ENCODE measurements at places on chromosomes 2 and 18. TPM values are rescaled to one million over a fixed set of nuclear protein-coding genes. Genes with fewer than 3 reads are reported as not detected.
A peak's percentile ranks its signal among the peaks of the same experiment; 100 is the strongest.

ASB1 gene
- total RNA-seq = 33.9 TPM

CENPA gene
- total RNA-seq = 23.6 TPM

ZNF804A gene
- not detected for total RNA-seq

ZSWIM2 gene
- total RNA-seq = not detected

KIF3C gene
- 6.7 TPM for total RNA-seq

METAP1D gene
- 5.0 TPM for total RNA-seq

DUSP2 gene
- 436 TPM for total RNA-seq

FBLN7 gene
- total RNA-seq = 26.8 TPM

- DNase-seq = no peak
- H3K4me3 ChIP-seq = no peak overlapping the region
- peaks cover 10% of the 10 kb centered on the region for H3K27me3 ChIP-seq
- no peak overlapping the region for H3K27ac ChIP-seq
- no peaks in the 10 kb centered on the region for H3K4me1 ChIP-seq
- no peaks in the 10 kb centered on the region for H3K36me3 ChIP-seq
Observed at GRCh38 chr2:173631127-173631460, 276.4 kb downstream of the CDCA7 start.

DNA sequence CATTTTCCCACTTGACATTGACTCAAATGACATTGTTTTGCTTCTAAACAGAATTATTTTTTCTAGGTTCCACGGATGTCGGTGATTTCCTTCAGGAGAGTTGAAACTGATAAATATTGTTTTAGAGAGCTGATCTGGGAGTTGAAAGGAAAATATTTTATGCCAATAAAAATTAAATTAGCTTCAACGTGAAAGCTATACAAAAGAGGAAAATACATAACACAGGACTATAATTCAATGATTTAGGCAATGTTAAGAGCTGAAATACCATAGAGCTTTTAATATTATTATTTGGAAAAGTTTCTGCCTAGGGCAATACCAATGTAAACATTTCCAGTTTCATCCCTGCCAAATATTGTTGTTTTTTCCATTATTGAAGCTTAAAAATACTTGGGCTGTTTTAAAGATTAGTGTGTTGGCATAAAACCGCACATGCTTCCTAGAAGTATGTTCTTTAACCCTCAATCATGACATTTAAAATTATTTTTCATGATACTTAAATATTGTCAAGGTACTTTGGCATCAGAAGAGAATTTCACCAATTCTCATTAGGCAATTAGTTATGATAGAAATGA, 18.6 kb upstream of the PDE1A start:
- no peak overlapping the region for H3K4me3 ChIP-seq
- no peak overlapping the region for H3K27ac ChIP-seq
- no peaks in the 10 kb centered on the region for H3K27me3 ChIP-seq
- H3K36me3 ChIP-seq = no peaks in the 10 kb centered on the region

DNA sequence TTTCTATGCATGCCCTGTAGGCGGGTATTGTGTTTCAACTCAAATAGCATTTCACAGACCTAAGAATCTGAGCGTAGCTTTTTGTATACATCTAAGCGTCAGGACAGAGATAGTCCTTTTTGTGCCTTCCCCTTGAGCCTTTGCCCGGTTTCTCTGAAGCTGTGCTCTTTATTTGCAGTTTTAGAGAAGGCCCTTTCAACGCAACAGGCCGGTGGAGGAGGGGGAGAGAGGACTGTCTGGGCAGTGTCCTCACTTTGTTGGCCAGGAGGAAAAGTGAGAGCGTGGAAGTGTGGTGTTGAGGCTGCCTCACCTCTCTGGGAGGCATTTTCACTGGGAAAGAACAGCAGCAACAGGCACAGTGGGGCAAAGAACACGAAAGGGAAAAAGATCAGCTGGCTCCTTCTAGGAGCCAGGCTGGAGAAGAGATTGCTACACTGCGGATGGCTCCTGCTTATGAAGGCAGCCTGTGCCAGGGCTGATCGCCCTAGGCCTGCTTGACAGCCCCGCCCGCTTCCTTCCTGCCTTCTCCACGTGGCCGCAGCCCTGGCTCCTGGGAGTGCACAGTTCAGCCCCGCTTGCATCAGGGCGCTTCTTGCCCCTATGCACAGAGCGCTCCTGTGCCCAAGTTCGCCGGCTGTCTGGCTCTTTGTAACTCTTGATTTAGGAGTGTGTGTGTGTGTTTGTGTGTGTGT, 195.6 kb upstream of the POU3F3 start:
- peak; percentile 58 for DNase-seq
- peaks cover 32% of the 10 kb centered on the region for H3K27me3 ChIP-seq
- no peak overlapping the region for H3K27ac ChIP-seq
- peaks cover 6% of the 10 kb centered on the region for H3K4me1 ChIP-seq

GRCh38 chr18:79898952-79899608, 52.4 kb downstream of the SLC66A2 start:
- no peaks in the 10 kb centered on the region for H3K4me1 ChIP-seq
- peaks cover 28% of the 10 kb centered on the region for H3K36me3 ChIP-seq
- no peak for DNase-seq
- no peaks in the 10 kb centered on the region for H3K27me3 ChIP-seq
- no peak overlapping the region for H3K27ac ChIP-seq

GRCh38 chr2:190216829-190217228, 102.8 kb downstream of the HIBCH start:
- no peak for DNase-seq
- H3K36me3 ChIP-seq = peaks cover 2% of the 10 kb centered on the region
- peaks cover 6% of the 10 kb centered on the region for H3K4me1 ChIP-seq
- H3K4me3 ChIP-seq = no peak overlapping the region
- H3K27ac ChIP-seq = no peak overlapping the region

DNA sequence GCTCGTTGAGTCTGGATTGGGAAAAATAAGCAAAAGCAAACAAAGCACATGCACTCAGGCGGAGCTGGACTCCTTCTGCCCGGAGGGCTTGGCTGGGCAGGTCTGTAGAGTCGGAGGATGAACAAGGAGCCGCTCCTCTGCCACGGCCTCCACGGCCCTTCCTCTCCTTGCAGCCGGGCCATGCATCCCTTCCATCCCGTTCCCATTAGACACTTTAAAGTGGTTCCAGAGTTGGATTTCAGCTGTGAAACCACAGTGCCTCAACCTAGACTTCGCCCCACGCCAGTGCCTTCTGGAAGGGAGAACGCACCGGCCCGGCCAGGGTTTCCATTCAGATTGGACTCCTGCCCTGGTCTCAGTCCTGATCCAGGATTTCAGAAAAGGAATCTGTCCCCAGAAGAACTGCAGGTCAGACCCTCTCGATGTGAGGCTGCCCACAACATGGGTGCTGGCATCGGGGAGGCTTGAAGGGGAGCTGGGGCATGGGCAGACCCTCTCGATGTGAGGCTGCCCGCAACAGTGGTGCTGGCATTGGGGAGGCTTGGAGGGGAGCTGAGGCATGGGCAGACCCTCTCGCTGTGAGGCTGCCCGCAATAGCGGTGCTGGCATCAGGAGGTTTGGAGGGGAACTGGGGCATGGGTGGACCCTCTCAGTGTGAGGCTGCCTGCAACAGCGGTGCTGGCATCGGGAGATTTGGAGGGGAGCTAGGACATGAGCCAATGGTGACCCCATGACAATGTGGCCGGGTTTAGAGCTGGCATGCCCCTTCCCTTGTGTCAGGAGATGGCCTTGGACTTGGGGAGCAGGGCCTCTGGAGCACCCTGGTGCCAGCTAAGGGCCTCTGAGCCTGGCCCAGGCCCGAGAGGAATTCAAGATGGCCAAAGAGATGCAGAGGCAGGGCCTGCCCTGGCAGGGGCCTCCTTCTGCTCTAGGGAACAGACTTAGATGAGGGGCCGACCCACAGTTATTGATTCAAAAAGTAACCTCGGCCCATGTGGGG, 304.5 kb downstream of the NDUFA10 start:
- H3K36me3 ChIP-seq = no peaks in the 10 kb centered on the region
- no peaks in the 10 kb centered on the region for H3K27me3 ChIP-seq
- DNase-seq = no peak
- H3K4me1 ChIP-seq = no peaks in the 10 kb centered on the region
- no peak overlapping the region for H3K4me3 ChIP-seq

DNA sequence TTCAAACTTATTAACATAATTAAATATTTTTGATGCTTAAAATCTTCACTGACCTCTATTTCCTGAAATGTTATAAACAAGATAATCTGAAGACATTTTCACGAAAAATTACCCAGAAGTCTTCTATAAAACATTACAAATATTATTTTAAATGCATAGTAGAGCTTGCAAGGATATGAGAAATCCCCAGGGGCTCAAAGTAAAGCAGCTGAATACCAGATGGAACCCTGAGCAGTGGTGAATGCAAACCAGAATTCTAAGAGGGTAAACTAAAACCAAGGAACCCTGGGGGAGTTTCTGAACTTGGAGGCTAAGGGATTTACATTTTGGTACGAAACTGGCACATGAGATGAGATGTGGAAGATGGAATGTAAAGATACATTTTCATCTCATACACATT, 83.6 kb downstream of the FSHR start:
- no peak for DNase-seq
- H3K27ac ChIP-seq = no peak overlapping the region
- H3K4me1 ChIP-seq = no peaks in the 10 kb centered on the region
- H3K27me3 ChIP-seq = no peaks in the 10 kb centered on the region
- H3K4me3 ChIP-seq = no peak overlapping the region
- no peaks in the 10 kb centered on the region for H3K36me3 ChIP-seq

DNA sequence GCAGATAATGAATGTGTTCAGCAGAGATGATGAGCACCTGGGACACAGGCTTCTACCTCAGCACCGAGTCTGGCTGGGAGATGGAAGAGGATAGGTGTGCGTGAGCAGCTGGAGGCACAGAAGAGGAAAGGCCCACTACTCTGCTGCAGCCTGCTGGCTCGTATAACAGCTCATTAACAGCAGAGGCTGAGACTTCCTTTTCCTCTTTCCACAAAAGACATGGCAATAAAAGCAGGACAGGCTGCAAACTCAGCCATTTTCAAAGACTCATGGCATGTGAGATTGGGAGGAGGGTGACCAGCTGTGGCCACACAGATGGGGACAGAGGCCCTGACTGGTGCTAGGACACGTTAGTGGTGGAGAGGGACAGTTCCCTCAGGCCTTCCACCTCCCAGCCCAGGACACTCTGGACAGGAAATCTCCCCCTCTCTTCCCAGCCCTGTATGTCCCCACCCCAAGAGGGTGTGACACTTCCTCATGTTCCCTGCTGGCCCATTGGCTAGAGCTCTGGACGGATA, 60.3 kb downstream of the CACNB4 start:
- no peaks in the 10 kb centered on the region for H3K4me1 ChIP-seq
- H3K4me3 ChIP-seq = no peak overlapping the region
- no peaks in the 10 kb centered on the region for H3K36me3 ChIP-seq
- no peak for DNase-seq
- no peaks in the 10 kb centered on the region for H3K27me3 ChIP-seq
- H3K27ac ChIP-seq = no peak overlapping the region

GRCh38 chr2:183998797-183999190, 599.5 kb upstream of the ZNF804A start:
- H3K4me3 ChIP-seq = no peak overlapping the region
- no peak for DNase-seq
- H3K27ac ChIP-seq = no peak overlapping the region
- H3K4me1 ChIP-seq = no peaks in the 10 kb centered on the region
- H3K36me3 ChIP-seq = no peaks in the 10 kb centered on the region

DNA sequence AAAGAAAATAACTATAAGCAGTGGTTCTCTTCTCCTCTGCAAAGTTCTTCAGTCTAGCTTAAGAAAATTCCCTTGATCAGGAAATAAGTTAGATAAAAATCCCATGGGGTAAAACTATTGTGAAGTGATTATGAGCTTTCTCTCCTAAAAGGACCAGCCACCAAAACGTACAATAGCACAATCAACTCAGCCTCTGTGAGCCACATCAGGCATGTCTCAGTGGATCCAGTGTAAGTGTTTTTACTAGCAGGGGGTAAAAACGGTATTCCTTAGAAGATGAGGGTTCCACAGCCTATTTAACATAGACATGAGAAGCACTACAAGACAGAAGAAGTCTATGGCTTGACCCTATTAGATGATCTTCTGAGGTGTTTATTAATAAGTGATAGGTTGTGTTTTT, 503.2 kb downstream of the PIK3C3 start:
- H3K4me1 ChIP-seq = no peaks in the 10 kb centered on the region
- H3K4me3 ChIP-seq = no peak overlapping the region
- H3K27ac ChIP-seq = no peak overlapping the region
- no peaks in the 10 kb centered on the region for H3K36me3 ChIP-seq
- H3K27me3 ChIP-seq = no peaks in the 10 kb centered on the region
- DNase-seq = no peak

All from activated CD4-positive, alpha-beta T cell treated with anti-CD3 and anti-CD28 coated beads, Interleukin-2, amount 10 ng/mL, durations not matched to agents 24 days and 14 days (primary cell).